ENCODE measurements at places on chromosomes 7 and 10.

GRCh38 chr10:28679581-28680357, 2.4 kb downstream of the BAMBI start:
- DNase-seq, result no peak

DNA sequence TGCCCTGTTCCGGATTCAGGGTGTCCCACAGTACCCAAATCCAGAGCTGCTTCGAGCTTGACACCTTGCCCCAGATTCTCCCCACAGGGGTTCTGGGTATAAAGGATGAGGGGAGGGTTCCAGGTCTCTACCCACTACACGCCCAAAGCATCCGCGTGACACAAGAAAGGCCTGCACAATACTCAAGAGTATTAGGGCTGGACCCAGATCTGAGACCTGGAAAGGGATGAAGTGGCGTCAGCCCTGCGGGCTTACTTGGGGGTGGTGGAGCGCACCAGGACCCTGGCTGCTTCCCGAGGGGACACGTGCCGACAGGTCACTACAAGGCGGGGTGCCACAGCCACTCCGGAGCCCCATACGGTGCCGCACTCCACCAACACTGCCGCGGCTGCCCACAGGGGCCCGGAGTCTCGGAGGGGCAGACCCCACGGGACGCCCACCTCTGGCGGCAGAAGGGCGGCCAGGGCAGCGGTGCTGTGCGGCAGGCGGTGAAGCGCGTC, 1.3 kb downstream of the TYSND1 start:
- DNase-seq, result no peak

GRCh38 chr7:17392846-17393245, 94.4 kb downstream of the AHR start:
- no peak for DNase-seq

- no peak for DNase-seq
These were observed 55.7 kb downstream of the SGCE start for GRCh38 chr7:94600267-94600666.

DNA sequence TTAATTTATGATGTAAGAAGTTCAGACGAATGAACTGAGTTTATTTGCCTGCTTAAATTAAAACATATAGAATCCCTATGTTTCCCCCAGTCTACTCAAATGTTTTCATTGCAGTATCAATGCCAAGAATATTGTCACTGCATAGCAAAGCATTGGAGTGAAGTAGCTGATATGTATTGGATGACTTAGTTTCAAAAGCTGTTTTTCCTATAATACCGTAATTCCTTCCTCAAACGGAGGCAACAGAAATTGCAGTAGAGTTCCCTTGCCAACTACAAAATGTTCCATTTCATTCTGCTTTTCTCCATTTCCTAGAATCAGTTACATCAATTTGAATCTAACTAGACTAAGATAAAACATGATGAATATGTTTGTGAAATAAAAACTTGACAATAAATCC, 174.1 kb downstream of the CNTNAP2 start:
- DNase-seq, result no peak

DNA sequence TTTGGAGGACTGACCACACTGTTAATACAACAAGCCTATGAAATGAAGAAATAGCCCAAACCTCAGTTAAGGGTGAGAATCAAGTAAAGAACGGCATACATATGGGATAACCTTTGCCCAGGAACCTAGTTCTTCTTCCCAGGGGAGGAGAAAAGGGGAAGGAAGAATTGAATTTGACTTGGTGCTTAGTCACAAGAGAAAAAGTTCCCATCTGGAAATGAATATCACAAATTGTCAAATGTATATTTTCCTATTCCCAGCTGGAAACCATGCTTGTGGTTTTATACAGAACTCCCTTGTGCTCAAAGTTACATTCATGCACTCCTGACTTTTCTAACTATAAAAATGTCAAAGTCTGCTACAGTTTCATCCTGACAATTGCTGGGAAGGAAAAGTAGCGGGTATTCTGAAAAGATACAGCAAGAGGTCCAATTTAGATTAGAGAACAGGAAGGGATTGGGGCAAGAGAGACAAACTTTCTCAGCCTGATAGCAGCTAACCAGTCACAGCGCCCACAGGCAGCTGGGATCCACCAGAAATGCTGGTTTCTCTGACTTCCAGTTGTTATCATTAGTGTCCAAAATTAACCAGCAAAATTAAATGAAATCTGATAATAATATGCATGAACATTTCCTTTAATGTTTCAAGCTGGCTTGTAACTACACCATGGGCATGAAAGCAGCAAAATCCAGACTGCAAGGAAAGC, 18.6 kb upstream of the GSAP start:
- DNase-seq, result no peak

GRCh38 chr7:21086688-21087087, 300.0 kb upstream of the SP8 start:
- DNase-seq, result no peak

- DNase-seq, result no peak
These were observed 1307.8 kb upstream of the CELF2 start for GRCh38 chr10:9709849-9710248.

- DNase-seq, result no peak
These were observed 9.9 kb upstream of the MYO1G start for GRCh38 chr7:44988701-44989100.

Measured in neural crest cell (in vitro differentiated cells).